ENCODE measurements at places on chromosomes 5 and 9.
A peak's percentile ranks its signal among the peaks of the same experiment; 100 is the strongest.

DNA sequence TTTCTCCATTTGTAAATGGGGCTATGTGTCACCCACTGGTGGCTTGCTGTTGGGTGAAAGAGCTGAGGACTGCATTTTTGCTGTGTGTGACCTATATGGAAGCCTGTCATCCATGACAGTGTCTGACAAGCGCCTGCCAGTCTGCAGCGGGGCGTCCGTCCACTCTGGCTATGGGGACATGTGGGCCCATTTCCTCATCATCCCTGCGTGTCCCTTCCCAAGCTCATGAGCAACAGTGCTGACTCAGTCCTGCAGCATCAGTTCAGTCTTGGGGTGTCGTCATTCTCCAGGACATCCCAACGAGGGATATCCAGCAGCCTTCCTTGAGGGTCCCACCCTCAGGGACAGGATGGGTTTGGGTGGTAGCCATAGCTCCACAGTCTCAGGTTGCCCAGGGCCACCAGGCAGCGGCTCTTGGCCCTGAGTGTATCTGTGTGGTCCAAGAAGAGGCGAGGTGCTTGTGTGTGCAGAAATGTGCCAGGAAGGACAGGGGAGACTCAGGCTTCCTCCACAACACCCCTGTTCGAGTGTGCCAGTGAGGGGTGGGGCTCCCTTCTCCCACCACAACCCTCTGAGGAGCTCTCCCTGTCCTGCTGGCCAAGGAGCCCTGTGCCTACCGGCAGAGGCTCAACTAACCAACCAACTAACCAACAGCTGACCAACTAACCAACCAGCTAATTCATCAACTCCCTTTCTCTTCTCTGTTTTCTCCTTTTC lies 2.1 kb downstream of the FGD3 start:
- DNase-seq: no peak

DNA sequence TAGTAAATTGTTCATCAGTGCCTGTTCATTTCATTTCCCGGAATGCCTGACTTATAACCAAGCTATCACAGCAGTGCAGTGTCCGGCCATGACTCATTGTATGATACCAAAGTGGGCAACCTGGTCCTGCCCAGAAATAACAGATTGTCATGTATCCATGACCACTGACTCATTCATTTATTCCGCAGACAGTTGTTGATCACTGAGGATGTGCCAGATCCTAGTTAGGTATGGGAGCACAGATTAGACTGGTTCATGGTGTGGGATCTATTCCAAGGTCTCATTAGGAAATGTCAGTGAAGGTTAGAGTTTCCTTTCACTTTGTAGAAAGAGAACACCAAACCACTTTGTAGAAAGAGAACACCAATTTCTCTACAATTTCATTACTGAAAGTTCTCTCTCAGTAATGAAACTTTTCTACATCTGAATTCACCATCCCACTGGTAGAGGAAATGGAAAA lies 8.7 kb downstream of the NREP start:
- DNase-seq: no peak

DNA sequence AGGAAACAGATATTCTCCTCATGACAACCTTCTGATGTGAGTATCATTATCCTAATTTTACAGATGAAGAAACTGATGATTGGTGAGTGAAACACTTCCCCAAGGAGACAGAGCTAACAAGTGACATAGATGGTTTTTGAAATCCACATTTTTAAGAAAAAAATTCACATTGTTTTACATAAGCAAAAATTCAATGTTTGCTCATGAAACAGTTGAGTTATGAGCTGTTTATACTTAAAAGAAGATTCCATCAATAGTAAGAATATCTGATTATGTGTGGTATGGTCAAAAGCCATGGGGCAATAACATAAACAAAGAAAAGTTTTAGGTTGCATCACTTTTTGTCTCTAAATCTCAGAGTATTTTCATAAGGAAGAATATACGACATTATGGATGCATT lies 167.9 kb upstream of the PAPPA start:
- DNase-seq: no peak

DNA sequence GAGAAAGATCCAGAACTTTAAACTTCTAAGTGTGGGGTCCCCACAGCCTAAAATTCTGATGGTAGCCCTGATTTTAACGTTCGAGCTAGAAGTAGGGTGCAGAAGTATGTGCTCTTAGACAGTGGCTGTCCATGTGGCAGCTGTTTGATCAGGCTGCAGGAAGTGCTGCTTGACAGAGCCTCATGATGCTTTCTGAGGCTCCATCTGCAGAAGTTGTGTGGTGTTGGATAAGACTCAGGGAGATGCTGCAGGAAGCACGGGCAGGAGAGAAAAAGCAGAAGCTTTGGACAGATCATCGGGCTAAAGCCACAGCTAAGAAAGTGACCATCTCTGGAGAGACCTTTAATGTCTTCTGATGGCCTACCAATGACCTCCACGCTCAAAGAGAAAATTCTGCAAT lies 8.1 kb downstream of the MTMR12 start:
- no peak for DNase-seq

DNA sequence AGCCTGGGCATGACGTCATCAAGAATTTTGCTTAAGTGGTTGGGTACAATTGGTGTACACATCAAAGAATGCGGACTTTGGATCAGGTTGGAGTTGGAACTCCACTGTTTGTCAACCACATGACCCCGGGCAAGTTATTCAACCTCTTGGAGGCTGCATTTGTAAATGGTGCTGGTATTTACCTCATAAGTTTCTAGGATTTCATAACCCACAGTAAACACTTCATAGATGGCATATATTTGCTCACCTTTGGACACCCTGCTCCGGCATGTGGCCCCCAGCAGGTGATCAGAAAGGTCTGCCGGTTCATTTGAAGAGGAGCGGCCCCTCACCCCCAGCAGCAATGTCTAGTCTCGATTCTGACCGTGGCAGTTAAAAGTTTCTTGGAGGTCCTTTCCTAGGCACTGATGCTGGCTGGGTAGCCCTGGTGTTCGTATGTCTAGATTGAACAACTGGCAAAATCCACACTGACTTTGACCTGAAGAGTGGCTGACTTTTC lies 60.6 kb downstream of the IL6ST start:
- no peak for DNase-seq

- DNase-seq: no peak
Observed at GRCh38 chr5:157230610-157231009, 35.3 kb upstream of the CYFIP2 start.

GRCh38 chr9:20402273-20402875 lies 219.9 kb downstream of the MLLT3 start:
- no peak for DNase-seq

DNA sequence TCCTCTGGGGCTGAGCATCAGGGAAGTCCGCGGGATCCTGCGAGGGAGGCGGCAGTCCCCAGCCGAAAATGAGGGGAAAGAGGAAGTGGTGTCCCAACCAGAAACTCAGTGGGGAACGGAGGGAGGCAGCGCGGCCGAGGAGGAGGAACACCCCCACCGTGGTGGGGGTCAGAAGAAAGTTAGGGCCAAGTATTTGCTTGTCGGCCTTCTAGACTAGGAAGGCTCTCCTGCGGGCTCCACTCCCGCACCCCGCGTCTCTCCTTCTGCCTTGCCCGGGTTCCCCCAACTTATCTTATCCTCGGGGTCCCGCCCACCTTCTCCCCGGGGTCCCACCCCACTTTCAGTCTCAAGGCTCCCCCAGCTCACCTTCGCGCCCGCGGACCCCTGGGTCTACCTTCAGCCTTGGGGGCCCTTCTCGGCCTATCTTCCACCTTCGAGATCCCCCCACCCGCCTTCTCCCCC lies 557 bp upstream of the PHF2 start:
- DNase-seq: peak; percentile 56

DNA sequence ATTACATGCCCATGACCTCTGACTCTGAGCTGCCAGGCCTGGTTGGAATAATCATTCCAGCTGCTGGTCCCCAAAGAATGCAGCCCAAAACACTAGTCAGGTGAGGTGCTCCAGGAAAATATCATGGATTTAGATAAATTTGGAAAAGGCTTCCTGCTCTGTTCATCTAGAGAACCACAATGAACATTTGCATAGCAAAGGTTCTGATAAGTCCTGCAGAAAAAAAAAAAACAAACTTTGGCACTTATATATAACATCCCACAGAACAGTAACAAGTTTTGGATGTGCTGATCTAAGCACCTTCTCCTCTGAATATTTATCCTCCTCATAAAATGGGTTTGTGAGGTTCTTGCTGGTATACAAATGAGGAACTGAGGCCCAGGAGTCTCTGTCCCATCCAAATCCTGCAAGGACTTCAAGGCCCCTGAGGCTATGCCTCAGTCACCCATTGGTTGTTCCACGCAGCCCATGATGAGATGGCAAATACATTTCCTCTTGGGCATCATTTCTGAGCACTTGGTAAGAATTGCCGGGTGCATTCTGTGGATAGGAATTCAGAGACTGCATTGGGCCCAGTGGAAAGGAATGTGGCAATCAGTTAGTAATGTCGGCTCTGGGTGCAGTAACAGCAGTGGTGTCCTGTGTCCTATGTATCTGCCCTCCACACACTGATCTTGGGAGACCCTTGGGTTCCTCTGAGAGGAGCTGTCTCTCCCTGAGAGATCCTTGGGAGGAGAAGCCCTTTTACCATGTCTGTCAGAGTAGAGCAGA lies 73.4 kb upstream of the ASS1 start:
- no peak for DNase-seq

DNA sequence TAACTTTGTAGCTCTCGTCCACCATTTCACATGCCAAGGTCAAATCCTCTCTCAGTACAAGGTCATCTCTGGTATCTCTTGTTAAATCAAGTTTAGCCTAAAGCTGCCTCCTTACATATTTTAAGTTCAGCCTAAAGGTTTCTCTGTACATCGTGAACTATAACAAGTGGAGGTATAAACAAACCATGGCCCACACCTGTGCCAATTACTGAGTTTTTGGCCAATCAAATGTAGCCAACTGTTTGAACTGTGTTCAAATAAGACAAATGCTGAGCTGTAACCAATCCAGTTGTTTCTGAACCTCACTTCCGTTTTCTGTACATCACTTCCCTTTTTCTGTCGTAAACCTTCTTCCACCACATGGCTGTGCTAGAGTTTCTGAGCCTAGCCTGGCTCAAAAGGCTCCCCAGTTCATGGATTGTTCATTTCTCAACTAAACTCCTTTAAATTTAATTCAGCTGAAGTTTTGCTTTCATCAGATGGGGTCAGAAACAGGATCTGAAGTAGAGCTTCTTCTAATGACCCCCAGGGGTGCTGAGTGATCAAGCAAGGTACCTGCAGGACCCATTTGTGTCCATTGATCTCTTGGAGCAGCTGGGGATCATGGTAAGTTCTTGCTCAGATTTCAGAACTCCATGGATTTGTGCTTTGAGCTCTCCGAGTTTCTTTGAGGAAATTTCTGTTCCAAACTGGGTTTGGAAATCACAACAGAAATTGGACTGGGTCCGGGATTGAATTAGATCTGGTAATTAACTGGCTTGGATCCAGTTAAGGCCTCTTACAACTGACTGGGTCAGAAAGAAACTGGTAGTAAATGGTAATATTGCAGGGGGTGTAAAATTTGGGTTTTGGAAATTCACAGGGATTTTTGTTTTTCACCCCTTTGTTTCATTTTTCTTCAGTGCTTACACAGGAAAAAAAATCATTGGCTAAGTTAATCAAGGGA lies 11.0 kb upstream of the NANS start:
- peak; percentile 87 for DNase-seq

- no peak for DNase-seq
Observed at GRCh38 chr5:171312129-171312974, 3.3 kb downstream of the TLX3 start.

DNA sequence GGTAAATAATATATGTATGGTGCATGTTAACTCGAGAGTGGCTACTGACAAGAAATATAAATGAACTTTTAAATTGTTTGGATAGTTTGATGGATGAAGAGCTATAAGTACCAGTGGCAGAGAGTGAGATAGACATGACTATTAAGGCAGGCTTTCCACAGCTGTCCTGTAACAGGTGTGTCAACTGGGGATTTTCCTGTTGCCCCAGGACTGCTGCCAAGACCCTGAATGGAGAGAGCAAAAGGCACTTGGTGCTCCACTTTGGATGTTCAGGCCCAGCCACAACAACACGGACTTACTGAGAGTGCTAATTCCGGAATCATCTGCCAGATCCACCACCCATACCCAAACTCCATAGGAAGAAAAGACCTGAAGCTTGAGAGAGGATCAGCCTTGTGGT lies 215.1 kb downstream of the SEC61B start:
- no peak for DNase-seq

GRCh38 chr5:113047234-113047633 lies 70.6 kb downstream of the DCP2 start:
- no peak for DNase-seq

GRCh38 chr9:105459336-105459735 lies 11.5 kb downstream of the FSD1L start:
- DNase-seq: no peak

GRCh38 chr9:8456344-8456743 lies 656.8 kb upstream of the DMAC1 start:
- DNase-seq: no peak

GRCh38 chr5:5288201-5288600 lies 134.3 kb upstream of the ICE1 start:
- DNase-seq: no peak

DNA sequence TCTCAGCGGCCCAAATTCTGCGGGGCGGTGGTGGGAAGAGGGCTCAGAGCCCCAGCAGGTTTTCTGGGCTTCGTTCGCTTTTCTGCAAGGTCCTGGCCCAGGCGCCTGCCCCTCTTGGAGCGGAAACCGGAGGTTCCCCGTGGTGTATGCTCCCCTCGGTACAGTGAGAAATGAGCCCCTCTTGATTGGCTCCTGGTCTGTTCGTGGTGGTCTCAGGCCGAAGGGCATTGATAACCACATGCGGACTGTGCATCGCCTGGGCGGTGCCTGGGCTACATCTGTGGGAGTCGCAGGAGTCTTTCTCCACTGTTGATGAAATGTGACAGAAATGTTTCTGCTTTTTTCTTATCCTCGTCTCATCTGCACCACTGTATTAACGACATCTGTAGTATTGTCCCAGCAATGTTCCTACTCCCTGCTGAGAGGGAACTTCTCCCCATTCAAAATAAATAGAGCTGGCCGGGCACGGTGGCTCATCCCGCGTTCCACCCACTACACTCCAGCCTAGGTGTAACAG lies 682 bp downstream of the MAN1B1 start:
- DNase-seq: peak; percentile 27

GRCh38 chr5:178462816-178463215 lies 127.4 kb downstream of the COL23A1 start:
- DNase-seq: no peak

DNA sequence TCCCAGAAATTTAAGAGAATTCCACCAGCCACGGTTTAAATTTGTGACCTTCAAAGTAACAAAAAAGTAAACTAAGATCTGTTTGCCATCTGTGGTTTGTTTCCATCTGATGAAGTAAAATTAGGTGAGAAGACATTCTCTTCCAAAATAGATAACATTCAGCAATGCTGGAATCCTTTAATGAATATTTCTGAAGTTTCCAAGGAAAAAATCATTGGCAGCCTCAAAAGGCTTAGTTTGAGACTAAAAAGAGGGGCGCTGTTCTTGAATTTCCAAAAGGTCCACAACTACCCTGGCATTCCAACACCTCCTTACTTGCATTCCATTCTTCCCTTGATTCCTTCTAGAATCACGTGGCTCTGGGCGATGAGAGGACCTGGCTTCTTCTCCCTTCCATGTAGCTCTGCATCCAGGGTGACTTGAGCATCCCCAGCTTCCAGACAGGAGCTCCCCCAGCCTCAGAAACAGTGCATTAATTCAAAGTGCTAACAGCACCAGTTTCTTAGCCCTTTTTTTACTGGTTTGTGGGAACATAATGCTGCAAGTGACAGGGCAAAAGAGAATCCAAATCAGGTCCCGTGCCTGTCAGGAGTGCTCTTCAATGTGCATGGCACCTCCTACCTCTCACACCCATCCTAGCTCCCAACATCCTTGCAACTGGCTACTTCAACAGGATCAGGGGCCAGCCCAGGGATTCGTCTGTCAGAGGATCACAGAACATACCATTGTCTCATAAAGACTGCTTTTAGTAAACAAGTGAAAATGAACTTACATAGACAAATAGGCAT lies 191.5 kb upstream of the S1PR3 start:
- DNase-seq: no peak
